ENCODE measurements at places on chromosomes 1 and 21. TPM values are rescaled to one million over a fixed set of nuclear protein-coding genes. Genes with fewer than 3 reads are reported as not detected.

CEPT1 gene
- 26.6 TPM for total RNA-seq

ACTN2 gene
- not detected for total RNA-seq

EXTL1 gene
- total RNA-seq = not detected

NBPF4 gene
- not detected for total RNA-seq

CD160 gene
- total RNA-seq = not detected

FAM89A gene
- 3.3 TPM for total RNA-seq

CFHR2 gene
- total RNA-seq = 295 TPM

TRIM63 gene
- total RNA-seq = 0.20 TPM

TMEM82 gene
- total RNA-seq = 33.0 TPM

FAAH gene
- total RNA-seq = 38.9 TPM

FAM72C gene
- not detected for total RNA-seq

NUAK2 gene
- total RNA-seq = 1.7 TPM

TRIM45 gene
- total RNA-seq = 0.73 TPM

OR6K2 gene
- not detected for total RNA-seq

FCRL4 gene
- total RNA-seq = not detected

HHAT gene
- 1.9 TPM for total RNA-seq

BCL2L15 gene
- total RNA-seq = 0.13 TPM

Data from left lobe of liver (tissue), 2 donors.